ENCODE measurements at places on chromosomes 12 and 14. TPM values are rescaled to one million over a fixed set of nuclear protein-coding genes. Genes with fewer than 3 reads are reported as not detected.

GLIPR1L1 gene
- total RNA-seq = not detected

- no peak for DNase-seq
Measured at GRCh38 chr12:22461786-22462185, 82.6 kb downstream of the C2CD5 start.

DNA sequence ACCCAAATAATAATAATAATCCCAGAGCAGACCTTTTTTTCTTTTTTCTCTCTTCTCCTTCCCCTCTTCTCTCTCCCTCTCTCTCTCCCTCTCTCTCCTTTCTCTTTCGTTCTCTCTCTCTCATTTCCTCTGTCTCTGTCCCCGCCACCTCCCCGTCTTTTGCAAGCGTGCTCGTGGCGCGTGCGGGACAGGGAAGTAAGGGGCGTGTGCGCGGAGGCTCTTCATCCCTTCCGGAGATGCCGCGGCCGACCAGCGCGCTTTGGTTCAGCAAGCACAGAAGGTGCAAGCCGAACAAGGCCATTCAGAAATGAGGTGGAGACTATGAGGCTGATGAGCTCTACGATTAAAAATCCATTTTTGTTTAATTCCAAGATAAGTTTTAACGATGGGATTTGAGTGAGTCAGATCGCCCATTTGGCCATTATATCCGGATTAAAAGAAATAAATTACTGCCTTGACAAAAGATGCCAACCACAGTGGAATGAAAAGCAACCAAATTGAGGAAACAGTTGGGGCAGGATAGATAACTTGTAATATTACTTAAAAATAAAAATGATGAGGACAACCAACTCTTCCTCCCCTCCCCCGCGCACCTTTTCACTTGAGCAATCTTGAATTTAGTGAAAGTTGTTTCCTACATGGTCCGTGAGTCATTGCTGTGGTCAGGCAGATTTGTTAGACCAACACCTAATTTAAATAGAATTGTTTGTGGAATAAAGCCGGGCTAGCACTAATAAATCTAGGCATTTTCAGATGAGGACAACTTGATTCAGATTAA lies 1.2 kb upstream of the AMIGO2 start:
- peak; percentile 83 for DNase-seq

OAS2 gene
- 5.5 TPM for total RNA-seq

DNA sequence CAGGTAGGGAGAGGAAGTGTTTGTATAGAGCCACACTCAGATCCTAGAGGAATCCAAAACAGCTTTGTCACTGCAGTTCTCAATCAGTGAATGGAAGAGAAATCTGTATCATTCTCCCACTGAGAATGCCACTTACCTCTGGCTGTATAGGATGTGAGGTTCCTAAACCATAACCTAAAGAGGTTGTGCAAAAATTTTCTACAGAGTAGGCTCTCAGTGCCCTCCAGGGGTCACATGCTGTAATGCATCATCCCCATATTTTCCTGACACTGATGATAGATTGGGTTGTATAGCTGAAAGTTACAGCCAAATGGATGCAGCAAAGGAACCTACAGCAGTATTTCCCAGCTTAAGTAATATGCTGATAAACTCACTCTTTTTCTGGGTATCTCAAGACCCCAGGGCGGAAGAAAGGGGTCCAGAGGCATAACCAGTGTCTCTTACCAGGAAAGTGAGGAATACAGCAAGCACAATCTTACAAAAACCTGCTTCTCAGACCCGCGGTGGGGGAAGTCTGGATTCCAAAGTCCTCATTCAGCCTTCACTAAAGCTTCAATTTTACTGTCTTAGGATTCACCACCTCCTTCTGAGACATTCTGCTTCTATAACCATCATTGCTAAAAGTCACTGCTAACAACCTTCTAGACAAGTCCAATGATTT lies 3.8 kb downstream of the BCDIN3D start:
- DNase-seq = peak; percentile 37

USP44 gene
- 0.53 TPM for total RNA-seq

DNA sequence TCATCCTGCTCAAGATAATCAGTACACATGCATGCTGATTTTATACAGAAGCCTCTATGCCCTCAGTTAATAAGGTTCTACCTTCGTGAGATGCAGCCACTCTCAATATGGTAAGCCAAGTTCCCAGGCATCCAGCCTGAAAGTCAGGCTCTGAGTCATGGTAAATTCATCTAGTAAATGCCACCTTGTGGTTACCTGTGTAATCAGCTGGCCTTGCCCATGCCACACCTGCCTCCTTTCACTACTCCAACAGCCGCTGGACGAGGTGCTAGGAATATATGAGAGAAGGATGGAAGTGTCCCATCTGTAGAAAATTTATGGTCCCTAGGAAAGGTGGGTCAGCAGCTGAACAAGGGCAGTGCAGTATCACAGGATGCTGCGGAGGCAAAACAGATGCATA lies 207.3 kb downstream of the SSPN start:
- no peak for DNase-seq

GDF3 gene
- not detected for total RNA-seq

- DNase-seq = no peak
Measured at GRCh38 chr12:93381161-93381975, 3.6 kb downstream of the NUDT4 start.

DNA sequence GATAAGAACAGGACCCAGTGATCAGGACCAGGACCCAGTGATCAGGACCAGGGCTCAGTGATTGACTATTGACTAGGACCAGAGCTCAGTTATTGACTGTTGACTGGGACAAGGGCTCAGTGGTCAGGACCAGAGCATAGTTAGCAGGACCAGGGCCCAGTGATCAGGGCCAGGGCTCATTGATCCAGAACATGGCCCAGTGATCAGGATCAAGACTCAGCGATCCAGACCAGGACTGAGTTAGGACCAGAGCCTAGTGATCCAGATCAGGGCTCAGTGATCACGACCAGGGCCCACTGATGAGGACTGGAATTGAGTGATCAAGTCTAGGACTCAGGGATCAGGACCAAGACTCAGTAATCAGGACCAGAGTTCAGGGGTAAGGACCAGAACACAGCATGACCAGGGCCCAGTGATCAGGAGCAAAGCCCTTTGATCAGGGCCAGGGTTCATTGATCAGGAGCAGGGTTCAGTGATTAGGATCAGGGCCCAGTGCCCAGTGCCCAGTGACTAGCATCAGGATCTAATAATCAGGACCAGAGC lies 176.0 kb downstream of the TMEM121 start:
- DNase-seq = no peak
